ENCODE measurements at places on chromosomes 1 and 21.

- DNase-seq, result peak; percentile 23
Measured at GRCh38 chr1:158248118-158248517, 6.1 kb upstream of the CD1A start.

DNA sequence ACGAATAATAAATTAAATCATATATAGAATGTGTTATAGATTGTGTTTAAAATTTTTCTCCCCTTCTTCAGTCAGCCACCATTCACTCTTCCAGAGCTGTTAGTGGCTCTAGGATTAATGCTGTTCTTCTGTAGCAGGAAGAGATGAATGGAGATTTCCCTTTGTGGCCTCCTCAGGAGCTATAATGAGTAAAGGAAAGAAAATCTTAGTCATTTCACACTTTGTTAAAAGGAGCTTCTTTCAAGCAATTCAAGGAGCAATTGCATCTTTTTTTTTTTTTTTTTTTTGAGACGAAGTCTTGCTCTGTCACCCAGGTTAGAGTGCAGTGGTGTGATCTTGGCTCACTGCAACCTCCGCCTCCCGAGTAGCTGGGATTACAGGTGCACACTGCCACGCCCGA is 23.7 kb upstream of the TMCO2 start:
- DNase-seq, result no peak

DNA sequence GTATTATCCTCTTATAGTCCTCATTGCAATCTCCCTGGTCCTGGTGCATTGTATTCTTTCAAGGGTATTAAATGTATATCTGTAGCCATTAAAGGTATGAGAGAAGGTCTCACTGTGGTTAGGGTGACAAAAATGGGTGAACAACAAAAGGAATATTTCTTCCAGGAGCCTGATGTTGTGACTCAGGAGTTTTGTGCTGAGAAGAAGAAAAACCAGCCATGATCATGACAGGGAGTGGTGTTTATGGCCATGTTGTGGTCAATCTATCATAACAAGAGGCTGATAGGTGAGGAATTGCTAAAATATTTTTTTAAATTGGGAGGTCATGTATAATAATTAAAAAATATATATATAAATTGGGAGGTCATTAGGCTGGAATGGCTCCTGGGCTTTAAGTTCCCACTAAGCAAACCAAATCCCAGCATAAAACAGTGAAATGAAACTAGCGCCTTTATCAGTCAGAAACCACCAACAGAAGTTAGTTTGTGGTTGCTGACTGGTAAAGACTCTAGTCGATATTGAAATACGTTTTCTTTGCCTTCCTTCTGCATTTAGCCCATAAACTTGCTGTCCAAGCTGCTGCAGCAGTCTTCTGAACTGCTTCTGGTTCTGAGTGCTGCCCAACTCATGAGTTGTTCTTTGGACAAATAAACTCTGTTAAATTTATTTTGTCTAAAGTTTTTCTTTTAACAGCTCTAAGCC is 60.3 kb downstream of the TBX19 start:
- no peak for DNase-seq

GRCh38 chr1:225565847-225566246 is 87.1 kb downstream of the ENAH start:
- DNase-seq, result no peak

Measured in GM12891 (cell line).